ENCODE measurements at places on chromosomes 3 and 15. TPM values are rescaled to one million over a fixed set of nuclear protein-coding genes. Genes with fewer than 3 reads are reported as not detected.
A peak's percentile ranks its signal among the peaks of the same experiment; 100 is the strongest.

Gene P2RY1
- under 0.01 TPM for total RNA-seq

Gene NR1I2
- total RNA-seq: not detected

Gene SGO1
- 8.1 TPM for total RNA-seq

Gene MESP2
- total RNA-seq: 0.28 TPM

Gene PLA2G4E
- not detected for total RNA-seq

Gene CNTN3
- 3.6 TPM for total RNA-seq

Gene ZNF662
- 0.54 TPM for total RNA-seq

Gene MYH15
- total RNA-seq: 0.28 TPM

Gene IL5RA
- not detected for total RNA-seq

- DNase-seq: peak; percentile 33
- H3K27me3 ChIP-seq: no peaks in the 10 kb centered on the region
- H3K4me3 ChIP-seq: no peak overlapping the region
Measured at GRCh38 chr3:185316740-185317412, 46.1 kb upstream of the MAP3K13 start.

DNA sequence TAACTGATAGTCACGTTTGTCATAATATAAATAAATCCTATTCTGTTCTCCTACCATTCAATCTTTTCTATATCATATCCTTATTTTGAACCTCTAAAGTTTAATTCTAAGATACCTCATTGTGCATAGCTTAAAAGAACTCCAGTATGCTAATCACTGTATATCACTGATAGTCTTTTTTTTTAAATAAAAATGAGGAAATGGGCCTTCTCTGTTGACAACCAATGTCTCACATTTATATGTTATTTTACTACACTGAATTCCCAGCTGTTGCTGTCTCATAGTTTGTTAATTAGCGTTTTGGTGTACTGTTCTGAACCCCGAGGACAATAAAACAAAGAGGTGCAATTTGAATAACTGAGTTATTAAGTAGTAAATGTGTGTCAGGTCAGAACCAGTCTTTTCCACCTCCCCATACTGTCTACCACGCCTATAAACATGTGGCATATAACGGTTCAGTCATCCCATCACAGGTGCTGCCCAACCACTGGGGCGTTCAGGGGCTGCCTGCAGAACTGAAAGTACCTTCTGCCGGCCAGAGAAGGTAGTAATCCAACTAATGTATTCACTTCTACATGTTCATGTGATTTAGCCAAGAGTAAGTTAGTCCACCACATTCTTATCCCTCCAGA, 14.9 kb downstream of the CBLB start:
- H3K4me3 ChIP-seq: no peak overlapping the region
- H3K27me3 ChIP-seq: no peaks in the 10 kb centered on the region
- peaks cover 10% of the 10 kb centered on the region for H3K36me3 ChIP-seq
- DNase-seq: no peak
- no peaks in the 10 kb centered on the region for H3K4me1 ChIP-seq

DNA sequence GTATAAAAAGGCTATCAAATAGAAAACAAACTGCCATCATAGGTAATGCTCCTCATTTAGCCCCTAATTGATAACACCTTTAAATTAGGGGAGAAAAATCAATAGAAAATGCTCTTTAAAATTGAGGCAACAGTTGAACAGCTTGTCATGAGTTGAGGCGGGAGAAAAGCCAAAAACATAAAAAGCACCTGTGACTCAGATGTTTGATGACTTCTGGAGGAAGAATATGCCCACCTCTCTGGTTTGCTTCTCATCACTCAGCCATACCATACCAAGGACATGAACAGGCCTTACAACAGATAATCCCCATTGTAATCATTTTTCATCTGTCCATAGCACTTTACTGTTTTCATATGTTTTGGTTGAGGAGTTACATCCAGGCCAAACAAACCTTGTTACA, 246.0 kb downstream of the MYRIP start:
- no peaks in the 10 kb centered on the region for H3K27me3 ChIP-seq
- H3K4me1 ChIP-seq: no peaks in the 10 kb centered on the region
- no peak overlapping the region for H3K27ac ChIP-seq
- no peaks in the 10 kb centered on the region for H3K36me3 ChIP-seq
- H3K4me3 ChIP-seq: no peak overlapping the region

GRCh38 chr3:11600501-11601282, 43.0 kb downstream of the VGLL4 start:
- peaks cover 13% of the 10 kb centered on the region for H3K36me3 ChIP-seq
- peak; percentile 100 for DNase-seq
- peak overlapping the region; percentile 79 for H3K27ac ChIP-seq
- peaks cover 25% of the 10 kb centered on the region for H3K4me1 ChIP-seq
- no peaks in the 10 kb centered on the region for H3K27me3 ChIP-seq

- H3K4me3 ChIP-seq: no peak overlapping the region
- H3K27ac ChIP-seq: no peak overlapping the region
- DNase-seq: peak; percentile 2
- no peaks in the 10 kb centered on the region for H3K27me3 ChIP-seq
- no peaks in the 10 kb centered on the region for H3K4me1 ChIP-seq
Measured at GRCh38 chr3:165518346-165518745, 318.9 kb downstream of the BCHE start.

DNA sequence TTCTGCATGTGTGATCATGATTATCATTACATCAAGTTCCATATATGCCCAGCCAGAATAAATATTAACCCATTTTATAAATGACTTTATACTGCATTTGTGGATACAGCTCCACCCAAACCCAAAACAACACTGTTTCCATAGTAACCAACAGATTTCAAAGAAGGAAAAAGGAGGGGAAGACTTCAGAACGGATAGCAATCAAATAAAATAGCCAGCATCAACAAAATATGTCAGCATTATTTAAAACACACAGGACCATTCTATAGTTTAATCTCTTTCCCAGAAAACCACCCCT, 114.4 kb downstream of the FOXP1 start:
- H3K36me3 ChIP-seq: no peaks in the 10 kb centered on the region
- H3K27ac ChIP-seq: no peak overlapping the region
- DNase-seq: no peak
- H3K4me1 ChIP-seq: no peaks in the 10 kb centered on the region

- H3K4me3 ChIP-seq: no peak overlapping the region
- no peaks in the 10 kb centered on the region for H3K27me3 ChIP-seq
- H3K36me3 ChIP-seq: no peaks in the 10 kb centered on the region
- H3K27ac ChIP-seq: no peak overlapping the region
Measured at GRCh38 chr3:76500746-76501275, 539.1 kb upstream of the ROBO2 start.

- DNase-seq: no peak
- H3K4me1 ChIP-seq: no peaks in the 10 kb centered on the region
- H3K27me3 ChIP-seq: no peaks in the 10 kb centered on the region
- no peak overlapping the region for H3K4me3 ChIP-seq
Measured at GRCh38 chr3:197926418-197926817, 23.6 kb upstream of the RPL35A start.

- H3K4me1 ChIP-seq: peaks cover 8% of the 10 kb centered on the region
- H3K4me3 ChIP-seq: no peak overlapping the region
- no peak for DNase-seq
- H3K27ac ChIP-seq: no peak overlapping the region
Measured at GRCh38 chr3:188164248-188164687, 10.3 kb downstream of the LPP start.

GRCh38 chr15:82124331-82125263, 78.8 kb upstream of the MEX3B start:
- H3K4me1 ChIP-seq: peaks cover 12% of the 10 kb centered on the region
- no peak for DNase-seq
- H3K36me3 ChIP-seq: no peaks in the 10 kb centered on the region
- H3K27me3 ChIP-seq: no peaks in the 10 kb centered on the region
- H3K27ac ChIP-seq: no peak overlapping the region

GRCh38 chr15:64245405-64245804, 82.6 kb upstream of the PPIB start:
- no peak overlapping the region for H3K4me3 ChIP-seq
- no peaks in the 10 kb centered on the region for H3K36me3 ChIP-seq
- H3K27me3 ChIP-seq: no peaks in the 10 kb centered on the region
- no peak overlapping the region for H3K27ac ChIP-seq
- DNase-seq: no peak
- peaks cover 1% of the 10 kb centered on the region for H3K4me1 ChIP-seq

- H3K27me3 ChIP-seq: no peaks in the 10 kb centered on the region
- no peak overlapping the region for H3K4me3 ChIP-seq
- DNase-seq: no peak
- no peak overlapping the region for H3K27ac ChIP-seq
- H3K4me1 ChIP-seq: no peaks in the 10 kb centered on the region
- no peaks in the 10 kb centered on the region for H3K36me3 ChIP-seq
Measured at GRCh38 chr15:23670970-23671369, 16.1 kb downstream of the NDN start.

Data from IMR-90 (cell line).